Stimulated activated CD4-positive, alpha-beta T cell treated with anti-CD3 and anti-CD28 coated beads, TNF-alpha, amount 100 ng/mL, for 48 hours (primary cell): ENCODE measurements at places on chromosomes 2 and 18.

GRCh38 chr2:238786792-238787490 lies 60.9 kb upstream of the TWIST2 start:
- DNase-seq, result no peak

DNA sequence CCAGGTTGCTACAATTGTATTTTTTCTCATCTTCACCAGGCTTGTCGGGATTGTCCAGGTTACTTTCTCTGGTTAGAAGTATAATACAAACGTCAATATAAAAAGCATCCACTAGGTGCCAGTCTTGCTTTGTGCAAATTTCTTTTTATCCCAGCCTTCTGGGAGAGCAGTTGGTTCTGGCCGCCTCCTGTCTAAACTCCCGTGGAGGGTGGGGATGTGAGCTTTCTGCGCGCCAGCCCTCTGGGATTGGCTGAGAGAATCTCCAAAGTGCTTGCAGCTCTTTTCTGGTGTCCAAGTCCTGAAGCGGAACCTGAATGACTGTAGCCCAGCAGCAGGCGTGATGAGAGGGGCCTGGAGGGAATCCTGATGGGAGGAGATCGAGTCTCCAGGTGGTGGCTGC lies 22.4 kb upstream of the TOGARAM2 start:
- peak; percentile 7 for DNase-seq

DNA sequence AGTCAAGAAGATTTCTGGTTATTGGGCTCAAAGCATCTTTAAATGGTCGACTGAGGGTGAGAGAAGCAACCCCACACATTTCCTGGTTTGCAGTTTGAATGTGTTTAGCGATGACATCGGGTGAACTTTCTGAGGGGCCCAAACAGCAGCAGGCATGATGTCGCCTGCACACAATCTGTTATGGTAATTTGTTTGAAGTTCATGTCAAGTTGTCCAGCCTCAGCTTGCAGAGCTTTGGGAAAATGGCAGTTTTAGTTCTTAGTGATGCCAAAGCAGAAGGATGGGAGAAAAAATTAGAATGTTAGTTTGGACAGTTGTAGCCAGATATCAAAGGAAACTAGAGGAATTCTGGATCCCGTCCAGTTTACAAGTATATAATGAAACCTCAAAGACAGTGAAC lies 284.6 kb downstream of the MBD5 start:
- no peak for DNase-seq

DNA sequence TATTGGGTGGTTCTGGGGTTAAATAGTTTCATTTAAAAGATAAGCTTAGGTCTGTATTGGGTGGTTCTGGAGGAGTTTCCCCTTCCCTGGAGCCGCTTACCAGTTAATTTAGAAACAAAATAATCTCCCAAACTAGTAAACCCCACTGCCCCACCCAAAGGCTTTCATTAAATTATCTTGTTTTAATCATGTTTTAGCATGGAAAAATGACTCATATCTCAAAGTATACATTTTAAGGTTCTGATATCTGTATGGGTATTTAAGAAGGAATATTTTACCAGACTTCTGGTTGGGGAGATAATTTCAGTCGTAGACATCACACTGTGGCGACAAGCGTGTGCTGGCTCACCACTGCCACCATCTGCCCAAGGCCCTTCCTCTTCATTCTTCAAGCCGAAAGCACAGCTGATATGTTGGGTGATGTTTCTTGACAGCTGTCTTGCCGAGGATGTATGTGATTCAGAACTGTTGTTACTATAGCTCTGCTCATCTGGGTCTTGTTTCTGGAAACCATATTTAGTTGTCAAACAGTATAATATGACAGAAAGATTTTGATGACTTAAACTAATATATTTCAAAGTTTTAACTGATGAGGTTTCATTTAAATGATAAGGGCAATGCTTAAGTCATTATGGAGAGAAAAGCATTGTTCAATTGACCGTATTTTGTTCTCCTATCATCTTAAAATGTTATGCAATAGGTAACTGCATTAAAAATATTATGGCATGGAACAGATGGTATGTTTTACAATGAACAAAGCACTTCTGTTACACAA lies 5.1 kb downstream of the FIGLA start:
- no peak for DNase-seq

- no peak for DNase-seq
Measured at GRCh38 chr2:103003750-103004260, 242.0 kb downstream of the TMEM182 start.
